ENCODE measurements at places on chromosomes 2 and 18.

DNA sequence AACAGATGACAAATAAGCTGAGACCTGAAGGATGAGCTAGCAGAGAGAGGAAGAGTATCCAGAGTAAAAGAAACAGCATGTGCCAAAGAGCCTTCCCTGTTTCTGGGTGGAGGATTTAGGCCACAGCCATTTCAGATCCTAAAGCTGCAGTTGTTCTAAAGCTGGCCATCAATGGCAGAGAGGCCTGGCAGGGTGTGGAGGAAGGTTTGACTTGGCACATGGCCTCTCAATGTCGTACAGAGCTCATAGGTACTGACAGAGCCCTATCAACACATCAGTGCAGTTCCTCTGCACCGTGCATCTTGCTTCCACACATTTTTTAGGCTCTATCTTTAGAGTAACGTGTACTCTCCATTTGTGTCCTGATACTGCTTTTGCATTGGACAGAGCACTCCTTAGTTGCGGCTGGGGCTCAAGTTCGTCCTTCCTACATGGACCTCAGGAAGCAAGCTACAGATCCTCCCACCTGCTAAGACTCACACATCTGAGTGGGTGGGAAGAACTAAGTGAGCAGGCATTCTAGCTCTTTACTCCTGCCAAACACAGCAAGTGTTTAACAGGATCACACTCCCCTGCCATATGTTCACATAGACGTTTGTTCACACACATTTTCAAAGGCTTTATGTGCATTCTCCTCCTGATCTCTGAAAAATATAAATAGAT lies 3.0 kb upstream of the CHMP3 start:
- DNase-seq: no peak

DNA sequence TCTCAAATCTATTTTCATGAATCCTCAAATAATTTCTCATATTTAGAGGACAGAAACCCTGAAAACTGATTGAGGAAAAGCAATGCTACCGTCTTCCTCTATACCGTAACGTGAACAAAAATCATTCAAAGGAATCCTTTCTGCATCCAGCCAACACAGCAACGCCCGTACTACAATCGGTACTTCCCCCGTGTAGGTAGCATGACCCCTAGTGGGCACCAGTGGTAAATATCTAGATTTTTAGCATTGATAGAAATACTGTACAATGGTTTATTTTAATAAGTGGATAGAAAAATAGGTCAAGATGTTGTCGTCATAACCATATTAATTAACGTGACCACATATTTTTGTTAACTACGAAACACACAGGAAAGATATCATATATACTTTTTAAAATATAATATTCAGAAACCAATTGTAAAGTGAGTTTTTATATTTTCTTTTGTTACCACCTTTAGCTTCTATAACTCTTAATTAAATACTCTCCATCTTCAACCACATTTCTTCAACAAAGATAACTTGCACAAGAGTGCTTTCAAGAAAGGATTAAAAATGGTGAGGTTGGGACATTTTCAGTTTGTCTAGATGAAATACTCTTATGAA lies 194.1 kb downstream of the SS18 start:
- peak; percentile 10 for DNase-seq

GRCh38 chr2:40851661-40852060 lies 399.8 kb upstream of the SLC8A1 start:
- DNase-seq: no peak

DNA sequence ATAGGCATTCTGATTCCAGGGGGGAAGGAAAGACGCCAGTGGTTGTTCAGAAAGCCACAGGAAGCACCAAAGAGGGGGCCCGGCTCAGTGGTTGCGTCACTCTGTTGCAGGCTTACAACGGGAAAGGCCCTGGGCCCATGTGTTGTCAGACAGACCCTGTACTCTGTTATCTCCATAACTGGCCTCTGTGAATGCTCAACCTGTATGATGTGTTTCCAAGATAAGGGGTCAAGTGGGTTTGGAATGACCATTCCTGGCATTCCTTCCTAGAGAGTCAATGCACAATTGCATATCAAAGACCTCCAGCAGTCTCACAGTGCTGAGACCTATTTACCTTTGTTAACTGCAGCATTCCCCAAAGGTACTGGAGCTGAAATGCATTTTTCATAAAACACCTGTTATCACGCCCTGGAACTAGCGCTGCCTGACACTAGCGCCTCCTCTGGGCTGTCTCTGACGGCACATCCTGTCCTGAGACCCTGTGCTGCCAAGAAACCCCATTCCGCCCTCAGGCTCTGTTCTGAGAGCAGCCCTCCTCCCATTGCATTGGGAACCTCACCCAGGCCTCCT lies 13.2 kb upstream of the LRRFIP1 start:
- DNase-seq: no peak

DNA sequence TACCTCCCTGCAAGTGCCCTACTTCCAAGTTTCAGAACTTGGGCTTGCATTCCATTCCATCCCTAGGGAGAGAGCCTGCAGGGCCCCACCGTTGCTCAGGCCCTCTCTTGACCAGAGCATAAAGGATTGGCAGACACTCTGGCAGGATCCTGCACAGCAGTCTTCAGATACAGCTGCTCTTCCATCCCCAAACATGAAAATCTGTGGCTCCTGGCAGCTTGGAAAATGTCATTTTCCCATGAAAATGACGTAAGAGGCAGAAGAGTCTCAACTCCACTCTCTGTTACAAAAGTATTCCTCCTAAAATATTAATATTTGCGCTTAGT lies 162.6 kb downstream of the GFPT1 start:
- no peak for DNase-seq

GRCh38 chr2:210477496-210477895 lies 937 bp upstream of the LANCL1 start:
- no peak for DNase-seq

GRCh38 chr2:75503048-75503607 lies 57.6 kb downstream of the EVA1A start:
- DNase-seq: no peak

DNA sequence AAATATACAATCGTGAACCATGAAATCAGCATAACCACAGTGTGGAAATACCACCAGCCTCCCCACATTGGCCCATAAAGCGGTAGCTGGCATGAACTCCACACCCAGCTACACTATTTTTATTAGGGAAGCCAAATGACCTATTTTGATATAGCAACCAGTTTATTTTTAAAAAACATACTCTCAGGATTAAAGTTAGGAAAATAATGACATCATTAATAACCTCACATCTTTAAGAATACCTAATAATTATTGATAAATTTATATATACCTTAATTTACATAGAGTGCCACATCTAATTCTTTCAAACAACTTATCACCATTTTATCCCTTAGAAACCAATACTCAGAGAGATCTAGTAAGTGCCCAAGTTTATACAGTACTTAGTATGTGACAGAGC lies 692.0 kb upstream of the PKDCC start:
- no peak for DNase-seq

- no peak for DNase-seq
Measured at GRCh38 chr2:157696036-157696435, 67.4 kb upstream of the ACVR1C start.

All from T1000 (cell line).